Skeletal muscle tissue (tissue), 5 donors: ENCODE measurements at places on chromosomes 16 and 17. TPM values are rescaled to one million over a fixed set of nuclear protein-coding genes. Genes with fewer than 3 reads are reported as not detected.

ABHD15 gene
- total RNA-seq: 5.2 TPM

KCNJ12 gene
- total RNA-seq: 14.6 TPM

PEX12 gene
- total RNA-seq: 4.7 TPM

RCVRN gene
- not detected for total RNA-seq

RAMP2 gene
- total RNA-seq: 16.2 TPM
